ENCODE measurements at places on chromosomes 4 and X.

DNA sequence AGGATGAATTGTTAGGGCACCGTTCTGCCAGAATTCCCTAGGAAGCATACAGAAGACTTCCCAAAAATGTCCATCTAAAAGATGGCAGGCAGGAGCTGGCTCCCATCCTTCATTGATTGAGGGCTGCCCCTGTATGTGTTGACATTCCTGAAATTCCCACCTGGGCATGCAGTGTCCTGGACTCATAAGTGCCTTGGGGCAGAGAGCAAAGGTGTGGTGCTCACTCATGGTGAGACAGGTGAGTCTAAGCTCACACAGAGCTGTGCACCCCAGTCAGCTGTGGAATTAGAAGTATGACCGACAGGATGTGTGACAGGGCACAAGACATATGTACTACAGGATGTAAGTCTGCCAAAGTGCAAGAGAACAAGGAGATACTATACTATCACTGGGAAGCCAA lies 271.9 kb downstream of the MID1IP1 start:
- no peaks in the 10 kb centered on the region for H3K4me1 ChIP-seq
- DNase-seq, result no peak
- no peaks in the 10 kb centered on the region for H3K27me3 ChIP-seq
- no peak overlapping the region for H3K27ac ChIP-seq

- H3K27me3 ChIP-seq, result no peaks in the 10 kb centered on the region
- no peak overlapping the region for H3K4me3 ChIP-seq
- no peaks in the 10 kb centered on the region for H3K36me3 ChIP-seq
- no peak overlapping the region for H3K27ac ChIP-seq
- no peaks in the 10 kb centered on the region for H3K4me1 ChIP-seq
Observed at GRCh38 chr4:183411291-183411861, 33.1 kb upstream of the CDKN2AIP start.

DNA sequence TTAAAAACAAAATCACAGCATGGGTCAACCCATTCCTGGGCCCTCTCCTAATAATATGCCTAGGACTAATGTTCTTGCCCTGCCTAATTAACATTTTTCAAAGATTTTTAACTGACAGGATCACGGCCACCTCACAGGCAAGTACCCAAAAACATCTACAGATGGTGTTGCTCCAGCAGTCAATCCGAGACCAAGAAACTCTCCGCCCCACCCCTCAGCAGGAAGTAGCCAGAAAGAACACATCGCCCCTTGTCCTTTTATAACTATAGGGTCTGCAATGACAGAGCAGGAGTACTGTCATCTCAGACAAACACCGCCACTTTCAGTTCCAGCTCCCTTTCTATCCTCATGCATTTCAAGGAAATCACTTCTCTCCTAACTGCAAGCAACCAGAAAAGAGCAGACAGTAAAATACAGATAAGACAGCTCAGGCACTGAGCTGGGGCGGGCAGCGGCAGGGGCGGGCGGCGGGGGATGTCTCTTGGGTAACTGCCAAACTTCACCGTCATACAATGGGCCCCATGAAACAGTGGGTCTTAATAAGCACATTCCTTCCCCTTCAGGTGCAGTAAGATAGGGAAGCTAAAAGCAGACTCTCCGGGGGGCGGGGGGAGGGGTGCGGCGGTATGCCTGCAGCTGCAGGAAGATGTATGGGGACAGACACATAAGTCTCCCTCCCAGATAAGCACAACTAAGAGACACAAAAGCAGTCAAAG lies 67.4 kb downstream of the ZNF182 start:
- no peak for DNase-seq
- H3K4me3 ChIP-seq, result no peak overlapping the region
- no peaks in the 10 kb centered on the region for H3K4me1 ChIP-seq

- no peak overlapping the region for H3K4me3 ChIP-seq
- no peaks in the 10 kb centered on the region for H3K27me3 ChIP-seq
- no peak for DNase-seq
Observed at GRCh38 chr4:102452854-102453253, 48.3 kb upstream of the NFKB1 start.

DNA sequence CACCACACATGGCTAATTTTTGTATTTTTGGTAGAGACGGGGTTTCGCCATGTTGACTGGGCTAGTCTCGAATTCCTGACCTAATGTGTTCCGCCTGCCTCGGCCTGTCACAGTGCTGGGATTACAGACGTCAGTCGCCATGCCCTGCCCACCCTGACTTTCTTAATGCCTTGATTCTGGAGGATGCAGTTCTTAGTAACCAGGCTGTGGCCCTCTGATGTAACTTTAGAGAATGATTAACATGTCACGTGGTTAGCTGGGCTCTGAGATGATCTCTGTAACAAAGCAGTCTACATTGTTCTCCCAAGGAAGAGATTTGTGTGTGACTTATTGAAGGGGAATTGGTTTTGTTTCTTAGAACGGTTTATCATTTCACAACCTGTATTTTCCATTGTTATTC lies 30.6 kb downstream of the ANK2 start:
- no peaks in the 10 kb centered on the region for H3K36me3 ChIP-seq
- no peak overlapping the region for H3K27ac ChIP-seq
- no peaks in the 10 kb centered on the region for H3K27me3 ChIP-seq
- no peak for DNase-seq

All from vagina (tissue), 2 donors.